ENCODE measurements at places on chromosomes 3 and 15.

GRCh38 chr15:70083418-70083817, 14.3 kb downstream of the TLE3 start:
- DNase-seq, result no peak

DNA sequence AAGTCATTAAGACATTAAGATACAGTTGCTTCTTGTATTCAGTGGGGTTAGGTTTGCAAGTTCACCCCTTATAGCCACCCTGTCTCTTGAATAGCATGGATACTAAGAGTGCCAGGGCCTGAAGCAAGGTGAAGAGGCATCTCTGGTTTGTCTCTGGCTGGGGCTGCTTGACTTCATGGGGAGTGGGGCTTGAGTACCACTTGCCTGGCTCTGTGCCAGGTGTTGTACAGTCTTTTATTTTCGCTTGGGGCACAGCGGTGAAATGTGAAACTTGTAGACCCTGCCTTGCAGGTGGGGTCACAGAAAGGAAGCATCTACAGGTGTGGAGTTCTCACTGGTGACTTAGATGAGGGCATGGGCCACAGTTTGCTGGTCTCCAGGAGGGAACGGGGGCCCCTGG, 152.1 kb downstream of the PDE8A start:
- DNase-seq, result no peak

DNA sequence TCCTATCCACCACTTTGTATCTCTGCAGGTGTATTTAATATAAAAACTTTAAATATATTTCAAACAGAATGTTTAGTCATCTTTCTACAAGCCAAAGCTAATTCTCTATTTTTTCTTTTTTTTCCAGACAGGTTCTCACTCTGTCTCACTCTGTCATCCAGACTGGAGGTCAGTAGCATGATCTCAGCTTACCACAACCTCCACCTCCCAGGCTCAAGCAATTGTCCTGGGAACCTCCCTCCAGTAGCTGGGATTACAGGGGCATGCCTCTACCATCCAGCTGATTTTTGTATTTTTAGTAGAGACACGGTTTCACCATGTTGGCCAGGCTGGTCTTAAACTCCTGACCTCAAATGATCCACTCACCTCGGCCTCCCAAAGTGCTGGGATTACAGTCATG, 202.6 kb downstream of the VGLL3 start:
- DNase-seq, result no peak

- DNase-seq, result no peak
Measured at GRCh38 chr3:192063570-192063969, 602.6 kb downstream of the PYDC2 start.

GRCh38 chr3:18113417-18113816, 311.7 kb downstream of the SATB1 start:
- no peak for DNase-seq

- DNase-seq, result no peak
Measured at GRCh38 chr3:25480811-25481210, 52.7 kb downstream of the RARB start.

- no peak for DNase-seq
Measured at GRCh38 chr3:124156866-124157712, 165.2 kb upstream of the ROPN1 start.

All from activated CD8-positive, alpha-beta memory T cell treated with anti-CD3 and anti-CD28 coated beads for 1 hour (primary cell).